ENCODE measurements at places on chromosomes 2 and 18. TPM values are rescaled to one million over a fixed set of nuclear protein-coding genes. Genes with fewer than 3 reads are reported as not detected.

The NEU4 gene
- 0.92 TPM for total RNA-seq

GRCh38 chr2:207819839-207820784 is 50.4 kb upstream of the FZD5 start:
- DNase-seq: no peak

DNA sequence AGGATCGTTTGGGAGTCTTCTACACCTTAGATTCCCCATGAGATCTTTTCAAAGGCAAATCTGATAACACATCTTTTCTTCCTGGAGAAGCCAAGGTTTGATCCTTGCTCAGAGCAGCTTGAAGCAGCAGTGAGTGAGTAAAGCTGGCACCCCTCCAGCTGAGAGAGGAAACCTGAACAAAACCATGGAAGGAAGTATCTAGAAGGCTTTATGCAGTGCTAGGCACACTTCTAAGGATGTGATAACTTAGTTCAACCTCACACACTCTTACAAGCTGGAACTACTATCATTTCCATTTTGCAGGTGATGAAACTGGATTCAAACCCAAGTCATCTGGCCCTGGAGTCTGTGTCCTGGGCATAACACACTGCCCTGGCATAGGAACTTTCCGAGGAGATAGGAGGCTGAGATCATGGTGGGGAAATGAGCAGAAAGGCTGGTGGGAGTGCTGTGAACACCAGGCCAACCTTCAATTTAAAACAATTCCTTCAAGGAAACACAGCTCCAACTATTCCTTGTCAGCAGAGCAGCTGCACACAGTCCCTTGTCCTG is 71.2 kb downstream of the CTAGE1 start:
- DNase-seq: peak; percentile 28

DNA sequence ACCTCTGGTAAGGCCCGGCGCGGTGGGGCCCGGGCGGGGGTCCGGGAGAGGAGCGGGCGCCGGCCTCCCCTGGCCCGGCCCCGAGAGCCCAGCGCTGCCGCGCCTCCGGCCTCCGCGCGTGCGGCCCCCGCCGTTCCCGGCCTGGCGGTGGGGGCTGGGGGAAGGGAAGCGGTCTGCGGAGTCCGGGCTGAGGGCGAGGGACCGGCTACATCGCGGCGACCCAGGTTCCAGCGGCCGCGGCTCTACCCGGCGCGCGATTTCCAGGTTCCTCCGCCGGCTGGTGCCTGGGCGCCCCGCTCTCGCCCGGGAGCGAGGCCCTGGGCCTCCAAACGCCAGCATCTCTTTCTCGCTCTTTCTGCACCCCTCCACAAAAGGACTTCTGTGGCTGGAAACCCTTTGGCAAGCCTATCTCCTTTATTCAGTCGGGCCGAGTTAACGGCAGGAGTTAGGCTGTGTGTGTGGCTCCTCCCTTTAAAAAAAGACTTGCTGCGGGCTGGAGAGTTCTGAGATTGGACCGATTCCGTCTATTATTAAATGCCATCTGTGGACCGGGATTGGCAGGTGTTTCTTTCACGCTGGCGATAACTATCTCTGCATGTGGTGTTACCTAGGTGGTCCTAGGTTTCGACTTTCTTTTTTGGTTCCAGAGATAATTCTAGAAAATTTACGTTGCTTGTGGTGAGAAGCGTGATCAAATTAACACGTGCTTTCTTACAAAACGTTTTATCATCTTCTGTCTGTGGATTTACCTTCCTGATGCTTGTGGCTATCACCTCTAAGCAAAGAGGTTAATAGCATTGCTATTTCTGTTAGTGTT is 592 bp downstream of the ME2 start:
- DNase-seq: no peak

The VAMP5 gene
- total RNA-seq: 7.4 TPM
